Pancreas (tissue), 10 donors: ENCODE measurements at places on chromosomes 3 and 15. TPM values are rescaled to one million over a fixed set of nuclear protein-coding genes. Genes with fewer than 3 reads are reported as not detected.

GRCh38 chr15:51876169-51876568 is 46.7 kb downstream of the TMOD3 start:
- H3K4me1 ChIP-seq, result peaks cover 19% of the 10 kb centered on the region
- DNase-seq, result no peak
- H3K27ac ChIP-seq, result no peak overlapping the region
- no peaks in the 10 kb centered on the region for H3K27me3 ChIP-seq
- no peaks in the 10 kb centered on the region for H3K36me3 ChIP-seq

TPRG1 gene
- not detected for total RNA-seq

DNA sequence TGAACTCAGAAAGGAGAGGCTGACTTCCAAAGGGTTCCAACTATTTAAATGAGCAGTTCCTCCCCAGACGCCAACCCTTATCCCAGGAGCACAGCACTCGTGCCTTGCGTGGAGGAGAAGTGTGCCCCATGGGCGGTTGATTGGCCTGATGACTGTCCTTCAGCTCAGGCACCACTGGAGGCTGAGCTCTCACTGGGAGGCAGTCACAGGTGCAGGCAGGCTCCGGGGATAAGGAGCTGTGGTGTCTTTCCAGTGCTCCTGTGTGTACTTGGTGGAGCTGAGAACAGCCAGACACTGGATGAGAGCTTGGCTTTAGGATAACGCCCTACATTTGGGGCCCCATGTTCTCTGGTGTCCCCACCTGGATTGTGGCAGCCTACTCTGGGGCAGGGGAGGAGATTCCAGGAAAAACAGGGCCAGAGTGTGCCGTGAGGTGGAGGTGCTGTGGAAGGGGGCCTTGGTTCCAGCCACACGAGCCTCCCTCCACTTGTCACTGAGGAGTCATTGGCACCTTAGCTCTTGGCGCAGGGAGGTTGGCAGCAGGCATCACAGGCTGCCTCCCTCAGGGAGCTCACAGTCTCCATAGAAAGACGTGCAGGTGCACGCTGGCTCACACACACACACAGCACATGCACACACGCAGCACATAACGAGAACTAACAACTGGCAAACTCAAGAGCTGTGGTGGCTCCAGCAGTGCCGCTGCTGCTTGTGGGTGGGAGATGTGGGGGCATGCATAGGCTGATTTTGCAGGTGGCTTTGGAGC is 22.7 kb upstream of the EPHB3 start:
- no peaks in the 10 kb centered on the region for H3K36me3 ChIP-seq
- no peak for DNase-seq
- H3K27ac ChIP-seq, result no peak overlapping the region
- H3K4me1 ChIP-seq, result no peaks in the 10 kb centered on the region
- H3K4me3 ChIP-seq, result no peak overlapping the region

APOD gene
- total RNA-seq, result 32.0 TPM

DHX36 gene
- 20.4 TPM for total RNA-seq
